Stimulated activated CD8-positive, alpha-beta memory T cell treated with anti-CD3 and anti-CD28 coated beads, Interleukin-7, amount 100 ng/mL, for 1 hour (primary cell): ENCODE measurements at places on chromosomes 7 and 10.

- peak; percentile 46 for DNase-seq
Measured at GRCh38 chr7:139777948-139778841, at the start of gene HIPK2. Gene HIPK2, minus strand, starts transcription at chr7:139777998. Its CDS starts 375 bp downstream, at chr7:139777623.

DNA sequence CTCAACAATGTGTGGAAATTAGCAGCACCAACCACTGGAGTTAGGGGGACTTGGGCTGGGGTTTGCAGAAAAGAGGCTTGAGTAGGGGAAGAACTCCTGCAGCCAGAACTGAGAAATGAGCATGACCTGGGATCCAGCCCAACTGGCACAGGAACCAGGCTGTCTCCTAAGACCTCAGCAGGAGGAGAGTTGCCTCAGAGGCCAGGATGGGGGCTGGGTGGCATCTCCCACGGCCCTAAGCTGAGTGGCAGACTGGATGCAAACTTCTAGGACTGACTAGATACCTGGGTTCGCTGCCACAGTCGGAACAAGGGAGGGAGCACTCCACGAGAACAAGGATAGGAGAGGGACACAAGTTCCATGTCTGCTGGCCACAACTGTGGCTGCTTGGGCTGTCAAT, 62.6 kb downstream of the RNF32 start:
- DNase-seq: no peak

- no peak for DNase-seq
Measured at GRCh38 chr10:29559996-29560395, 74.8 kb downstream of the SVIL start.

DNA sequence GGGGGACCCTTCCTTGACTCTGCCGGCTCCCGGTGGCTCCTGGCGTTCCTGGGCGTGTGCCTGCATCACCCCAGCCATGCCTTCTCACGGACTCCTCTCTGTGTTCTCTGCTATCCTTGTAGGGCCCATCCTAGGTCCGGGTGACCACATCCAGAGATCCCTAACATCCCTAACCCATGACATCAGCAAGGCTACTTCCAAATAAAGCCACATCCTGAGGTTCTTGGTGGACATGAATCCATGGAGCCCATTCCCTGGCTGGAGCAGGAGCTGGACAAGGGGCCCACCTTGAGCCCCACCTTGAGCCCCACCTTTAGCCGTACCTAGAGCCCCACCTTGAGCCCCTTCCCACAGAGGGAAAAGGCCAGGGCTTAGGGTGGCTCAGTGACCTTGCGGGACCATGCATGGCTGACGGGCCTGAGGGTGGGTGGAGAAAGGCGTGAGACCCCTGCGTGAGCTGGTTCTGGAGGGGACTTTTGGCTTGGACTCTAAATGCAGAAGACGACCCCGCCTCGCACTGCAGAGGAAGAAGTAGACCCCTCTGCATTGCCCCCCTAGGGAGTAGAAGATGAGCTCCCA, 58.5 kb upstream of the INPP5A start:
- no peak for DNase-seq

DNA sequence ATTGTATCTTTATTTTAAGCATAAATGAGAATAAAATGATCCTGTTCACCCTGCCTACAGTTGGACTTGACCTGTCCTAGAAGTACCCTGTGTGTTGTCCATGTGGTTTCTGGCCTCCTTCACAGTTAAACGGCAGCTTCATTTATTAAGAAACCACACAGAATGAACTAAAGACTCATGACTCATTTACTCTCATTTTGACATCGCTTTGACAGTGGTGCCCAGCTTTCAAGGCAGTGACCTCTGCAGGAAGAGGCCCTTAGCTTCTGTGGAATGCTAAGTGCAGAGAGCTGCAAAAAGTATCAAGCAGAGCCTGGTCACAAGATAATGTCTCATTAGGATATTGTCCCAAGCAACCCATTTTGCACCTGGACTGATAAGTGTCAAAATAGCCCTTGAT, 93.4 kb downstream of the AVL9 start:
- no peak for DNase-seq

GRCh38 chr10:69065406-69066361, 22.2 kb upstream of the SRGN start:
- DNase-seq: no peak
